SHP77 treated with DMSO at 0.1 percent for 48 hours (cell line): ENCODE measurements at places on chromosomes 13 and 19.

DNA sequence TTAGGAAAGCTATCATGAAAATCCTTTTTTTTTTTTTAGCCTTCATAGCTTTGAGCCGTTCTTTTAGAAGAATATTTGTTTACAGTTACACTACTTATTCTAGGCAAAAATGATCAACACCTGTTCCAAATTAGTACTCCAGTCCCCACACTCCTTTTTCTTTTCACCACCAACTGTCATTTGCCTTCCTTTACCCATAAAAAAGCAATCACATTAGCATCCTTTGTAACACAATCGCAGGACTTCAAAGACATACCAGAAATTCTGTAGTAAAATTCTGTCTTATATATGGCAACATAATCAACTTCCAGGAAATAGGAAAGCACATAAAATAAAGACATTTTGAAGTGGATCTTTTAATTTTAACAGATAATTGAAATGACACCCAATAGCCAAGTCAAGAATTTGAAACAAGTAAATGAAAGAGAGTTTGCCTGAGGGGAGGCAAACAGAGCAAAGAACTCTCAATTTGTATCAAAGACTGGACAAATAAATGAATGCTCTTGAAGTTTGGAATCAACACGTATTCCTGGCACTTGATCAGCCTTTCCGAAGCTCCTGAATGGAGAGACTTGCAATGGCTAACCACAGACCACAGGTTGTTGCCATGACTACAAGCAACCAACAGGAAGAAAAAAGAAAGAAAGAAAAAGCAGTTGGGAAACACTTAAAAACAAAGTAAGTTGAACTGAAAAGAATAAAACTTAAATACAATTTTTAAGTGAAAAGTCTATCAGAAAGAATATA, 206.8 kb downstream of the PCDH9 start:
- no peak for DNase-seq

DNA sequence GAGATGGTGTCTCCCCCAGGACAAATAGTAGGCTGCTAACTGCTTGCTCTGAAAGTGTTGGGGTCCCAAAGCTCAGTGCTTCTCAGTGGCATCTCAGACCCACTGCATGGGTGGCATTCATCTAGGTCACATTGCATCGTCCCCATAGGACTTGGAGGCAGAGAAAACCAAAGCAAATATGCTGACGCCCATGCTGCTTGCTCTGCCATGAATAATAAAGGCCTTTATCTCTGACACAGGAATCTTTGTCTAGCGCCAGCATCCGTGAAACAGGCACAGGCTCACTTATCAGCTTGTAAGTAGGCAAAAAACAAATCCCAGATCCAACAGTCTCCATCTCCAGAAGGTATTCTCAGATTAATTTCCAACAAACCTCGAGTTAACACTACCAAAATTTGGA, 18.9 kb upstream of the IPO5 start:
- DNase-seq: no peak

DNA sequence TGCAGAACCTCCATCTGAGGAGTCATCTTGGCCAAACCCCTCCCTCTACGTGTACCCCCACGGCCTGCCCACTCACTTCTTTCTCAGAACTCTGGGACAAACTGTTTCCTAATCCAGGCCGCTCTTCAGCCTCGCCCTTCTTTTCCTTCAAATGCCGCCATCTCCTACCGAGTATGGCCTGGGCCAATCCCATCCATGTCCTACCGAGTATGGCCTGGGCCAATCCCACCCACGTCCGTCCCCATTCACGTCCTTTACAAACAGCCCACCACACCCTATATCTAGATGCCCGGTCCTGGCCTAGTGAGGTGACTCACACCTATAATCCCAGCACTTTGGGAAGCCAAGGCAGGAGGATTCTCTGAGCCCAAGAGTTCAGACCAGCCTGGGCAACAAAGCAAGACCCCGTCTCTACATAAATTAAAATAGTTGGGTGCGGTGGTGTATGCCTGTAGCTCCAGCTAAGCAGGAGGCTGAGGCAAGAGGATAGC, 1.1 kb downstream of the TMEM160 start:
- no peak for DNase-seq

GRCh38 chr19:4580961-4581665, 21.6 kb upstream of the SEMA6B start:
- DNase-seq: no peak

DNA sequence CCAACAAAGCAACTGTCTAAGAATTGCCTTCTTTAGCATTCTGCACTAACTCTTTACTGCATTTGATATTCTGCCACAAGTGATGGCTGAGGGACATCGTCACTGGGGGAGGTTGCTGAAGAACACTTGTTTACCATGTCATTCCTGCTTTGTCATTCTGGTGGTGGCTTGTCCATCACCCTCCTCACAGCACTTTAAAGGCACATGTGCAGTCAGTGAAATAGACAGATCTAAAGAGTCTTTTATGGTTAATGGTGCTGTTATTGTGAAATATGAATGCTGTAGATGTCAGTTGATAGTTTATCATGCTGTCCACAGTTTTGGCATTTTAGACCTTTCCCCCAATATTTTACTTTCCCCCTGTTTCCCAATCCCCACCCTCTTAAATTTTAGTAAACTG, 120.9 kb upstream of the TSC22D1 start:
- no peak for DNase-seq

DNA sequence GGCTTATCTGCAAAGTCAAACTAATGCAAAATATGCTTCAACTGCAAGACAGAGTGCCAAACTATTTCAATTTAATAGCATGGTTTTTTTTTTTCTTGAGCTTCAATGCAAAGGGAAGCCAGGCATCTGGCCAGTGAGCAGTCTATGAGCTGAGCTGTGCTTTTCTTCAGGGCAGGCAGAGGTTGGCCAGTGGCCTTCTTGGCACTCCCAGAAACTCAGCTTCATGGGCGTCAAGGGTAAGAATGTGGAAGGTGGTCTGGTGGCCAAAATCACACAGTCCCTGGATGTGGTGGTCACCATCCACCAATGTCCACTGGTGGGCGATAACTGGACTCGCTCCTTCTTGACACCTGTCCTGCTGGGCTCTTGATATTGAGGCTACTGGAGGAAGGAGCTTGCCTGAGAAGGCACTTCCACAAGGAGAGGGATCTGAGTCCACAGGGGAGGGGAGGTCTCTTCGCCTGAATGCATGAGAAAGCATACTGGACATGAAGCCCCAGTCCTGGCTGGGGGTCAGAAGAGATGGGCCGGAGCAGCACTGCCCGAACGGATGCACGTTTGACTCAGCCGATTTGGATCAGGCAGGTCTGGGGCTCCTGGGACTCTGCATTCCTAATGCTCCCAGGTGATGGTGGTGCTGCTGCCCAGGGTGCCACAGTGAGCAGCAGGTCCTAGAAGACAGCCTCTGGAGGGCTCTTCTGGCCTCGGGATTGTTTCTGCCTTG, 17.1 kb downstream of the COL4A2 start:
- DNase-seq: no peak

DNA sequence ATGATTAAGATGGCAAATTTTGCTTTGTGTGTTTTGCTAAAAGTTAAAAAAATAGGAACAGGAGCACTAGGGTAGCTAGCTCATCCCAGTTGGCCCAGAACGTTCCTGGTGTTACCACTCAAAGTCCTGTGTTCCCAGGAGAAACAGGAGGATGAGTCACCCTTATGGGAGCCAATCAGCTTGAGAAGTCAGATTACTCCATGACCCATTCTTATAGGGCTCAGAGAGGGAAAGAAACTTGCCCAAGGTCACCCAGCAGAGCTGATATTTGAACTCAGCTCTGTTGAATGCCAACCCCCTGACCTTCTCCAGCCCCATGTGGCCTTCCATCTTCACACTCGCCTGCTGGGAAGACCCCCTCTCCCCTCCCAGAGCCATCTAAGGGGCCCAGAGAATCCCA, 13.0 kb downstream of the NMRK2 start:
- DNase-seq: no peak

GRCh38 chr13:67740871-67741535, 510.9 kb upstream of the PCDH9 start:
- DNase-seq: no peak

DNA sequence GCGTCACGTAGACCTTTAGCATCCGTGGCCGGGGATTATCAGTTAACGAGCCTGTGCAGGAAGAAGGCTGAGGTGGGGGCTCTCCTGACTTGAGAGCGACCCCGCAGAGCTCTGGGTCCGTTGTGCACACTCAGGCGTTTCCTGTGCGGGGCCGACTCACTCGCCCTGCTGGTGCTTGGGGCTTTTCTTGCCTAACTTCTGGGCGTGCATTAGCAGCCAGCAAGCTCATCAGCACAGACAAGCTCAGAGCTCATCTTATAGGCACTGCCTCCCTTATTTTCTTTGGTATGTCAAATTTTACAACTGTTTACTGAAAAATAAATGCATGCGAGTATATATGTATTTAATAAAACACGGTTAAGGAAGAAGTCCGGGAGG, 23.7 kb downstream of the ADPRHL1 start:
- DNase-seq: no peak

DNA sequence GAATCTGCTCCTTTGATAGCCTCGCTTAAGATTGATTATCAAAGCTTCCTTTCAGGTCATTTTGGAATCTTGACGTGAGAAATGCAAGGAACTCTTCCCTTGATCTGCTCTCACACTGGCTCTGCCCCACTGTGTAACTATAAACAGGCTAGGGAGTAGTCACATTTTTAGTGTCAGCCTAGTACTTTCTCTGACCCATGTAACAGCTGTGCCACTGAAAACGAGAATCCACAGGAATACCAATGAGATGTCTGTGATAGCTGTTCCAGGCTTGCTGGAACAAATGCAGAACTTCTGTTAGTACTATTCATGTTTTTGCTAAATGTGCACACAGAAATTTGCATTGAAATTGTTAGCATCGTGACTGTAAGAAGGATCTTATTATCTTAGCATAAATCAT, 221.3 kb downstream of the MYO16 start:
- DNase-seq: no peak

DNA sequence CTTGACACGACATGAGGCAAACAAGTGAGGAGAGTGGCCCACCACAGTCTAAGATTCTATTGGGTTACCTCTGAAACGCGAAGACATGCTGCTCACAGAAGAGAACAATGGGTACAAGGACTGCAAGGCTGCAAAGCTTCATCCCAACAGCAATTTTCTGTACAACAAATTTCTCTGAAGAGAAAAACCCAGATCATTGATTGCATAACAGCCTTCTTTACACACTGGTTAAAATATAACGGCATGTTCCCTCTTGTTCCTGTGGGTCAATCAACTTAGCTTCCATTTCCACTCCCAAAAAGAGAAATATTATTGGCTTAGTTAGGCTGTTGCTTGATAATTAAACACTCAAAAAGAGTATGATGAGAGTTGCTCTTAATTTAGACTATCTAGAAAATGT, at the start of gene CPB2:
Gene CPB2 (minus strand): TSS at position 166 of the 400 bp plus-strand sequence. CDS start 24 bp downstream, at position 142.
- no peak for DNase-seq

DNA sequence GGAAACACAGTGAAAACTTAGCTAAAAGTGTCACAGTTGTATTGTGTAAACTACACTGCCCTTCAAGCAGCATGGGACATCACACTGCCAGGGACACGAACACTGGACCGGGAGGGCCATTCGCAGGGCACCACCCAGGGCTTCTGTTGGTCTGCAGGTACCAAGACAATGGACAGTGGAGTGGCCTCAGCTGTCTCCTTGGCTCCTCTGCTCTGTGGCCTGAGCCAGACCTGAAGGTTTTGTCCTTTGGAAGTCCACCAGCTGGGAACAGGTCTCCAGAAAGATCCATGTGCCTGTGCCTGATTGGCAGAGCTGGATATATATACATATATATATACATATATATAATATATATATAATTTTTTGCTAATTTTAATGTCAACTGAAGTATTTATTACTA, 149.8 kb downstream of the ZNF536 start:
- no peak for DNase-seq

DNA sequence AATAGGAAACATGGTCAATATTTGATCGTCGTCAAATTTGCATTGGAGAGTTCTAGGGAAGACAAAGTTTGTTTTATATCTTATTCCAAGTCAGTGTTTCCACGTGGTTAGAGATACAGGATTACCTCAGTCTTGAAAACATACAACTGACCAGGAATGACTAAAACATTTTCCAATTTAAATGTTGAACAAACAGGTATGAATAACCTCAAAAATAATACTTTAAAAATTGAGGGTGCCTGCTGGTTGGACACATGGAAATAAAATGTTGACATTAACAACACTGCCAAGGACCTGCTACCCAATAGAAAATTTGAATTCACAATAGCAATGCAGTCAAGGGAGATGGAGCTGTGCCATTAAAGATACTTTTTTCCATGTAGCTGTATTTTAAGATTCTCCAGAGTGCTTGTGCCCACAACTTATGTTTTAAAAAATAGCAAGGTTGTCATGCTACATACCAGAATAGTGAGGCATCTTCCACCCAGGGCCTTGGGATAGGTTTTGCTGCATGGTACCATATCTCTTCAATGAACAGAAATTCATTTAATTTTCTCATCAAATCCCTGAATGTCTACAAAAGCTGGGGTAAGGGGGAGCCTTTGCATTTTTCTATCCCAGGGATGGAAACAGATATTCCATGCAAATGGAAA, 260.8 kb downstream of the EFNB2 start:
- DNase-seq: no peak

- no peak for DNase-seq
Observed at GRCh38 chr13:110443622-110444225, 117.8 kb downstream of the RAB20 start.

DNA sequence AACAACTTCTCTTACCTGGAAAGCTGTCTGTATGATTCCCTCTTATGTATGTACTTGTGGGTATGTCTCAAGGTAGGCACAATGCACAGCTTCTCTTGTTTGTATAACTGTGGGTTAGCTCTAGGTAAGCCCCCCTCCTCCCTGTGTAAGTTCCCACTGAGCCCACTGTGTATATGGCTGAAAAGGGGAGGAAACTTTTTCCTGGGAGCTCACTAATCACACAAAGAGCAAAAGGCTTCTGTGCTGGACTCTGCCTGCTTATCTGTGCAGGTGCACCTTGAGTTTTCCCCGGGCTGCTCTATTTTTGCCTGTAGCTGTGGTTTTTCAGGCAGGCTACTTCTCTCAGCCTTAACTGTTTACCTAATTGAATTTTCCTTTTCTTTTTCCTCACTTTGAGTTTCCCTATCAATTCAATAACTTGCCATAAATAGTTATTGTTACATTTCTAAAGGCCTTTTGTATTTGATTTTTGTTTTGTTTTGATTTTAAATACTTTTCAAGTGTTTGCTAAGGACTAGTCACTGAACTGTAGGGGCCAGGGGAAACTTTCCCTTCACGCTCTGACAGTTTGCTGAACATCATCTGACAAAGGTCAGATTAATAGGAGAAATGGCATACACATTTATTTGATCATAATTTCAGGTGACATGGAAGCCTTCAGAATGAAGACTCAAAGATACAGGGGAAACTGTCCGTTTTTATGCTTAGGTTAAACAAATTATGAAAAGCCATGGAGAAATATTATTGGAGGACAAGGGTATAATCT, 423.5 kb upstream of the ATXN8OS start:
- no peak for DNase-seq

- no peak for DNase-seq
Observed at GRCh38 chr19:57443121-57443696, 8.1 kb downstream of the ZNF749 start.

DNA sequence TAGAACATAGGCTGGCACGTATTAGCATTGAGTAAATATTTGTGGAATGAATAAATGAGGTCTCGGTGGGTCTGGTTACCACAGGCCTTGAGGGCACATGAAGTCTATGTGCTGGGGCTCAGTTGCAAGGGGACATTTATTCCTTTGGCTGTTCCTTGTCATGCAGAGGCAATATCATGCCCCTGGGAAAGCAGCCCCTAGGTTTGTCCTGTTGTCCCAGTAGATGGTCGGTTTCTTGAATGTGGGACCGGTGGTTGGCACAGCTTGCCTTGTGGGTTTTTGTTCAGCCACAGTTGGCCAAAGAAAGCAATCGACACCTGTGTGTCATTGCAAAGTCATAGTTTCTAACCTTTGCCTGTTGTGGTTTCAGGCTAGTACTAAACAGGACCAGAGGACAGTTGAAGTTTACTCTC, 24.7 kb upstream of the GPR183 start:
- no peak for DNase-seq

GRCh38 chr13:77099415-77099814, 72.5 kb upstream of the FBXL3 start:
- DNase-seq: no peak
